Stimulated activated CD4-positive, alpha-beta T cell treated with anti-CD3 and anti-CD28 coated beads, Interleukin-15, amount 100 ng/mL, for 24 hours (primary cell): ENCODE measurements at places on chromosomes 4 and X.

DNA sequence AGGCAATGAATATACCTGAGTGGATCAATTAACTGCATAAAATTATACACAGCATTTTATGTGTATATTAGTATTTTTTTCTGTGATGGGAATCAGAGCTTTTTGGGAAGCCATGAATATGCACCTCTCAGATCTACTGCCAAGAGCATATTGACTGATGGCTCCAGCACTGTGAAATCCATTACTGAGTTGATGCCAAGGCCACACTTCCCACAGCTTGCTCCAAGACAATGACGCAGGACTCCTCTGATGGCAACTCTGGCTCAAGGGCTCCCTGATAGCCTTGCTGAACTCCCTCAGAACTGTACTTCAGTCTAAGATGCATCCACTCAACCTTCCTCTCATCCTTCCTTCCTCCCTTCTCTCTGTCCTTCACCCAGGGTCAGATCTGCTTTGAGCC lies 82.7 kb downstream of the OTC start:
- DNase-seq, result no peak

DNA sequence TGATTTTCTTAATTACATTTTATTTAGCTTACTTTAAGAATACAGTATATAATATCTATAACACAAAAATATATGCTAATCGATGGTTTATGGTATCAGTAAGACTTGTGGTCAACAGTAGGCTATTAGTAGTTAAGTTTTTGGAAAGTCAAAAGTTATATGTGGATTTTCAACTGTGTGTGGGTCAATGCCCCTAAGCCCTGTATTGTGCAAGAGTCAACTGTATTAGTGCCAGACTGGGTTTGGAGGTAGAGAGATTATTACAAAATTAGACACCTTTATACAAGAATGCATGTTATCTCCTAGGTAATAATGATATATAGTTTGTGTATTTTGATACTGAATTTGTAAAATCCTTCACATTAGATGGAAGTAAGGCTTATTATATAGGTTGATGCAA lies 100.3 kb upstream of the PRR32 start:
- DNase-seq, result no peak

GRCh38 chr4:43316813-43317212 lies 424.3 kb downstream of the GRXCR1 start:
- no peak for DNase-seq

- no peak for DNase-seq
Measured at GRCh38 chrX:37666516-37666915, 19.1 kb upstream of the XK start.

DNA sequence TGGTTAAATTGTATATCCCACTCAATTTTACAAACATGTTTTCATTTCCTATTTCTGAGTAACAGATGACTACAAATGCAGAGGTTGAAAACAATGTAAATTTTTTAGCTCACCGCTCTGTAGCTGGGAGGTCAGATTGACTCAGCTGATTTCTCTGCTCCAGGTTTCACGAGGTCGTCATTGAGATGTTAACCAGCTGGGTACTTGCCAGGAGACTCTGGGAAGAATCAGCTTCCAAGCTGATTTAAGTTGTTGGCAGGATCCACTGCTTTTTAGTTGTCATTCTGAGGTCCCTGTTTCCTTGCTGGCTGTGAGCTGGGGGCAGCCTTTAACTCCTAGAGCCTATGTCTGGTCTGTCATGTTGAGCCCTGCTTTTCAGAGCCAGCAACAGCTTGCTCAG lies 864.3 kb upstream of the AGA start:
- DNase-seq, result no peak

- no peak for DNase-seq
Measured at GRCh38 chr4:13160920-13161319, 323.2 kb downstream of the RAB28 start.

- no peak for DNase-seq
Measured at GRCh38 chr4:184246426-184246825, 28.8 kb upstream of the ENPP6 start.

DNA sequence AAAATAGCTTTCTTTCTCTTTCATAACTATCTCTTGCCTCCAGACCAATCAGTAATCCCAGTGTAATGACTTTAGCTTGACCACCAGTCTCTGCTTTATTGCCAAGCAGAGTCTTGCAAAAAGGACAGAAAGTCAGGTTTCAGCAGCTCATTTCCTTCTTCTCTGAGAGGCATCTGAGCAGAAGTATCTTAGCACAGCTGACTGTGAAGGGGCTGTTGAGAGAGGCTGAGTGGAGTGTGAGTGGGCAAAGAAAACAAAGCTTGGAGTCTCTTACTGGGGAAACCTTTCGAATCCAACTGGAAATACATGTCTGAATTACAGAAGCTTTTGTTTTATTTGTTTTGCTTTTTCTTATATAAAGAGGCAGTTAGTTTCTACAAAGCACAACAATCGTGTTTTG lies 170.3 kb upstream of the IGFBP7 start:
- DNase-seq, result no peak

GRCh38 chr4:45846016-45846415 lies 277.8 kb downstream of the GABRG1 start:
- no peak for DNase-seq

- no peak for DNase-seq
Measured at GRCh38 chrX:107567370-107567769, 60.9 kb upstream of the PRPS1 start.

DNA sequence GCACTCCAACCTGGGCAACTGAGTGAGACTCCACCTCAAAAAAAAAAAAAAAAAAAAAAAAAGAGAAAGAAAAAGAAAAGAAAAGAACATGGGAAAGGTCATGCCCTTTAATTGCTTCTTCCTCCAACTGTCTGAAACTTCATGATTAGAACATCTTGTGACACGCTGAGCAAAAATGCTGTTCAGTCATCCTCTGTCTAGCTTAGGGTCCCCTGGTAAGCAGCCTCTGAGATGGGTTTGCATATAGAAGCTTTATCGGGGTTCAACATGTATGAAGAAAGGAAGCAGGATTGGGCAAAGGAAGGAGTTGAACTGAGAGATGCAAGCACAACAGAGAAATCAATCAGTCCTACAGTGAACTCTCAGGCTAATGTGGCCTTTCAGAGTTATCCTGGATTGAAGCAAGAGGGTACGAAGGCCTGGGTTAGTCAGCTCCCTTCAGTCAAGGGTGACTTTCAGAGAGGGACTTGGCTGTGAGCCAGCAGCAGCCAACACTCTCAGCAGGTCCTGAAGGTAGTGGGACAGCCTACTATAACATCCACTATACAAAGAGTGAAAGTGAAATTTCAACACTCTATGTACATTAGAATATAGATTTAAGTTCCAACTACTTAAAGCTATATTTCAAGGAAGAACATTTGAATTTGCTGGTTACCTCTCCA lies 11.4 kb downstream of the MAOB start:
- no peak for DNase-seq

DNA sequence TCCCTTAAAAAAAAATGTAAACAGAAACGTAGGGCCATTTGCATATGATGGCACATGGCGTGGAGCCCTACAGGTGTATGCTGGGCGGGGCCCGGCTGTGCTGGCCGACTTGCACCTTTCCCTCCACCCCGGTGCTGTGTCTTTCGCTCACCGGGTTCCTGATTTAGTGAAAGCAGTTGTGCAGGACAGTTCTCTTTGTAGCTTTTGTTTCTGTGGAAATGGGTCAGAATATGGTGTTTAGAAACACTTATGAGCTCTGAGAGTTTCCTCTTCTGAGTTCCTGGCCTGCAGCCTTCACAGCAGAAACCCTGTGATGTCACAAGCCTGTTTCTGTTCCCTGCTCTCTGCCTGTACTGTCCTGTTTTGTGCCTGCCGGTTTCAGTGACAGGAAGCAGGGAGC lies 22.5 kb upstream of the MSANTD1 start:
- DNase-seq, result no peak

GRCh38 chr4:3630136-3630597 lies 97.9 kb upstream of the LRPAP1 start:
- DNase-seq, result no peak

GRCh38 chr4:112411781-112412550 lies 104.0 kb downstream of the NEUROG2 start:
- no peak for DNase-seq

GRCh38 chr4:158750379-158750778 lies 18.4 kb upstream of the FNIP2 start:
- no peak for DNase-seq

- DNase-seq, result no peak
Measured at GRCh38 chrX:105471597-105471996, 251.1 kb upstream of the TEX13A start.

GRCh38 chr4:142351958-142352357 lies 494.1 kb downstream of the INPP4B start:
- no peak for DNase-seq

GRCh38 chrX:1720836-1721235 lies 106.0 kb downstream of the ASMT start:
- no peak for DNase-seq

DNA sequence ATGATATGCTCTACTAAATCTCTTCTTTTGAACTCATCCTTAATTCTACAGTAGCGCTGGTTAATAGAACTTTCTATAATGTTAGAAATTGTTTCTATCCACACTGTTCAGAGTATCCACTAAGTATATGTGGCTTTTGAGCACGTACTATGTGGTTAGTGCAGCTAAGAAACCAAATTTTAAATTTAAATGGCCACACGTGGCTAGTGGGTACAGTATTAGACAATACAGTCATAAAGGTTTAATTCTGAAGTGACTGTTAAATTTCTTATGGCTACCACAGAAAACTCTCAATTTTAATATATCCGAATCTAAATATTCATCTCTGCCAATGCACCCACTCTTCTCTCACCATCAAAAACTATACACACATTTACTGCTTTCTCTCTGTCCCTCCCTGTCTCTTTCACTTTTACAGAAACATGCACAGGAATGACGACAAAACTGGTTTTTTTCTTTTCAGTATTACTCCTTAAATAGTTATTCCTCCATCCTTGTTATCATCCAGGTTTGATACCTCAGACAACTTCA lies 583.9 kb downstream of the KCTD8 start:
- DNase-seq, result no peak

DNA sequence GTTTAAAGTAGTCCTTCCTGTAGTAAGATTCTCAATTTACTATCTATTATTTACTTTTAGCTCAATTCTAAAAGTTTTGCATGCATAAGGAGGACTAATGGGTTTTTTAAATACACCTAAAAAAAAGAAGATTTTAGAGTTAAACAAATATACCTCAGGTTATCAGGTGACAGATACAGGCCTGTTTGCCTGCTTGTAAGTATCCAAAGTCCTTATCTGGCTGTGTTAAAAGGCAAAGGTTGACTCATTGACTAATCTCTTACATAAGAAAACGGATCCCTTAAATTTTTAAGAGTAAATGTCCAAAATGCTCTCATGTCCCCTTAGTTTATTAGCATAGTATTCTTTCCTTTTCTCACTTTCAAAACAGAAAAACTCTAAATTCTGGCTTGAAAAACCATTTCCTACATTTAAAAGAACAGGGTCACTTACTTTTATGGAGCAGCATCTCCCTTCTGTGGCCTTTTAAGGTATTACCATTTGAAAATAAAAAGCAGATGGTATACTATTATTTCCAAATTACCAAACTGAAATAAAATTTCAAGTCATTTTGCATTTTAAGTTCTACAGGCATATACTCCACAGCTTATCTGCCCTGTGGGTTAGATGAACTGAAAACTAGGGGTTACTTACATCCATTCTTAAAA lies 4.5 kb downstream of the CBR4 start:
- DNase-seq, result no peak

DNA sequence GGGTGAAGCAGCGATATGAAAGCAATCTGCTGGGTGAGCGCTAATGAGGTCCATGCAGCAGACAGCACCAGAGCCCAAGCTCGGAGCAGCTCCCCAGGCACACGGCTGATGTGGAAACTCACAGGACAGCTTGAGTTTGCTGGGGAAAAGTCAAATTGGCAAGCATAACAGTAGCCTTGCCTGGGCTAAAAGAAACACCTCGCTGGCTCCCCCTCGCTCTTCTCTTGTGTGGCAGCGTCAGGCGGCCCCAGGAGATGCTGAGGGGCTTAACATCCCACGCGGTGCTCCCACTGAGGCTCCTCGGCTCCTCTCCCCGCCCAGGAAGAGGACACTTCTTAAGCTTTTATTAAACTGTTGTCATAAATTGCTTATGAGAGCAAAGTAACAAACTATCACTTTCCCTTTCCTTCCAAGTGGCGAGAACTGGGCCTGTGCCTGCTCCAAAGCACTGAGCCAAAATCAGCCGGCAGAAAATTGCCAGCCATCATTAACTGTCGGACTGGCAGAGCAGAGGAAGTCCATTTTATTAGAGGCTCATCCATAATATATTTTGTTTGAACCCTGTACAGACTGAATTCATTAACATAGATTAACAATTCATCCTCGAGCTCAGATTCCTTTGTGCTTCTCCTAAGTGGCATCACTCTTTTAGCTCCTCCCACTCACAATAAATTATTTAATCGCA lies 111.4 kb downstream of the TSPAN5 start:
- DNase-seq, result no peak

DNA sequence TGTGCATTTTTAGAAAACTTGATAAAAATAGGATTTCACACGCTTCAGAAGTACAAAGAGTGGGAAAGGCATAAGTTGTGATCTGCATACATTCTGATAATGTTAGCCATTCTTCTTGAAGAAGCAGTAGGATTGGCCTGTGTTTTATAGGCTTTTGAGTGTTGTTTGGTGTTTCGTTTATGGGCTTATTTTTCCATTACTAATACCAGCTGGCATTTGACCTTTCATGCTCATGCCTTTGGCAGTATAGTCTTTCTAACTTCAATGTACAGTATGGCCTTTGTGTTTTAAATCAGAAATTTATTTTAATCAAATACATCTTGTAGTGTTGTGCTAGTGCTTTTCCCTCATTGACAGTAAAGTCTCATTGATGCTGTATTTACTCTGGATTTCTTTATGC lies 51.5 kb upstream of the SLC4A4 start:
- DNase-seq, result no peak

DNA sequence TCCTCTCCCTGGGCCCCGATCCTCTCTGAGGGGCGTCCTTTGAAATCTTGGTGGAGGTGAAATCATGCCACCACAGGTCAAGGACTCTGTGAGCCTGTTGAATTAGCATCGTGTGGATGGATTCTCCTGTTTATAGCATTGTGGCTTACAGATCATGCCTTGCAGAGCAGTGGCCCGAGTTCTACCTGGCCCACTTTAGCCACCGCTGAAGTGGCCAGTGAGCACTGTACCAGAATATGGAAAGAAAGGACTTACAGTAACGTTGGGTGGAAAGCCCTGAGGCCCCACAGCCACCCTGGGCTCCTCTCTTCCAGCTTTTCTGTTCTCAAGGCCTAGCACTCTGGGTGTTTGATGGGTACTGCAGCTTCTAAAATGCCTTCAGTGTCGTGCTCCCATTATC lies 35.3 kb downstream of the NPFFR2 start:
- no peak for DNase-seq

DNA sequence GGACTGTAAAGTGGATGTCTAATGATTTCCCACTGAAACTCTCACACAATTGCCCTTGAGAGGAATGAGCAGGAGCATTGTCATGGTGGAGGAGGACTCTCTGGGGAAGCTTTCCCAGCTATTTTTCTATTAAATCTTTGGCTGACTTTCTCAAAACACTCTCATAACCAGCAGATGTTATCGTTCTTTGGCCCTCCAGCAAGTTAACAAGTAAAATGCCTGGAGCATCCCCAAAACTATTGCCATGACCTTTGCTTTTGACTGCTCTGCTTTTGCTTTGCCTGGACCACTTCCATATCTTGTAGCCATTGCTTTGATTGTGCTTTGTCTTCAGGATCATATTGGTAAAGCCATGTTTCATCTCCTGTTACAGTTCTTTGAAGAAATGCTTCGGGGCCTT lies 120.2 kb upstream of the PDE5A start:
- no peak for DNase-seq

GRCh38 chrX:52598886-52599285 lies 55.8 kb downstream of the SSX7 start:
- DNase-seq, result no peak
